Liver (tissue), 10 donors: ENCODE measurements at places on chromosomes 4 and X. TPM values are rescaled to one million over a fixed set of nuclear protein-coding genes. Genes with fewer than 3 reads are reported as not detected.

Gene SERPINA7
- 325 TPM for total RNA-seq

Gene FAM133A
- total RNA-seq = not detected

Gene PARM1
- 0.47 TPM for total RNA-seq

Gene CACNA1F
- total RNA-seq = not detected

Gene ESX1
- total RNA-seq = not detected

Gene GCNA
- total RNA-seq = 1.1 TPM

Gene TBL1X
- total RNA-seq = 15.1 TPM
